ENCODE measurements at places on chromosomes 12 and 14.

- peak; percentile 24 for DNase-seq
Measured at GRCh38 chr12:119938049-119938667, 50.9 kb upstream of the BICDL1 start.

DNA sequence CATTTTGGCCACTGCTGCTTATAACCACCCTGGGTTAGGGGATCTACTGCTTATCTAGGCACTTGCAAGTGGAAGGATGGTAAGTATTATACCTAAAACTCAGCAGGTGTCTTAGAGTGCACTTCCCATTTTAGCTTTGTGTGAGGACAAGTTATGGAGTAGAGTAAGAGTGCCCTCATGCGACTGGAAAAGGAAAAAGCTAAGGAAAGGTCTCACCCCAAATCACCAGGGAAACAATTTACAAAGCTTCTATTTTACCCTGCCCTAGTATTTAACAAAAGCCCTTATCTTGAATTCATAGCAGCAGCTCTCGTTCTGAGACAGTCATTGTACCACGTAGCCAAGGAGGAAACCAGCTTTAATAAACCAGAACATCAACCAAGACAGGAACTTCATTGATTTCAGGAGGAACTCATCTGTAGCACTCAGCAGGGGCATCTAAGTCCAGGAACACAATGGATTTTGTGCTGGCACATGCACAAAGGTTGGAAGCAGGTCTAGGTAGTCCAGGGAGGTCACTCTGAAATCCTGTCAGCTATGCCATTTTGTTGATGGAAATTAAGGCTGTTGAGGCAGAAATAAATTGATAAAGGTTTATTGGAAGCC is 2.9 kb downstream of the RDH12 start:
- peak; percentile 37 for DNase-seq

DNA sequence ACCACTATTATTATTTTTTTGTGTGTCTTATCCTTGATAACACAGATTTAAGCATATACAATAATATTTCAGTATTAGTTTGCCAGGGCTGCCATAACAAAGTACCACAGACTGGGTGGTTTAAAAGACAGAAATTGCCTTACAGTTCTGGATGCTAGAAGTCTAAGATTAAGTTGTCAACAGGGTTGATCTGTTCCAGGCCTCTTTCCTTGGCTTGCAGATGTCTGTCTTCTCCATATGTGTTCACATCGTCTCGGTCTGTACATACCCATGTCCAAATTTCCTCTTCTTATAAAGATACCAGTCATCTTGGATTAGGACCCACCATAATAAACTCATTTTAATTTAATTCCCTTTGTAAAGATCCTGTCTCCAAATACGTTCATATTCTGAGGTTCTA is 204.8 kb downstream of the SOX5 start:
- DNase-seq: no peak

GRCh38 chr12:44677724-44678123 is 198.4 kb downstream of the NELL2 start:
- DNase-seq: no peak

GRCh38 chr12:60415351-60415750 is 819.5 kb downstream of the SLC16A7 start:
- DNase-seq: peak; percentile 73

GRCh38 chr12:41942354-41942753 is 202.3 kb downstream of the GXYLT1 start:
- no peak for DNase-seq

- no peak for DNase-seq
Measured at GRCh38 chr12:91616416-91616815, 433.8 kb upstream of the DCN start.

DNA sequence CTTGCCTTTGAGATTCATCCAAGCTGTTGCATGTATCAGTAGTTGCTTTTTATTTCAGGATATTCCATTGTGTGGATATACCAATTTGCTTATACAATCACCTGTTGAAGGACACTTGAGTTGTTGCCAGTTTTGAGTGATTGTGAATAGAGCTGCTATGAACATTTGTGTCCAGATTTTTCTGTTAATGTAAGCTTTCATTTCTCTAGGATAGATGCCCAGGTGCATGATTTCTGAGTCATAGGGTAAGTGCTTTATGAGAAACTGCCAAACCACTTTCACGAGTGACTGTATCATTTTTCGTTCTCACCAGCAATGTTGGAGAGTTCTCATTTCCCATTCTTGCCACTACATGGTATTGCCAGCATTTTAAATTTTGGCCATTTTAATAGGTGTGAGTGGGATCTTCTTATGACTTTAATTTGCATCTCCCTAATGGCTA is 434.6 kb upstream of the RGS6 start:
- DNase-seq: peak; percentile 16

DNA sequence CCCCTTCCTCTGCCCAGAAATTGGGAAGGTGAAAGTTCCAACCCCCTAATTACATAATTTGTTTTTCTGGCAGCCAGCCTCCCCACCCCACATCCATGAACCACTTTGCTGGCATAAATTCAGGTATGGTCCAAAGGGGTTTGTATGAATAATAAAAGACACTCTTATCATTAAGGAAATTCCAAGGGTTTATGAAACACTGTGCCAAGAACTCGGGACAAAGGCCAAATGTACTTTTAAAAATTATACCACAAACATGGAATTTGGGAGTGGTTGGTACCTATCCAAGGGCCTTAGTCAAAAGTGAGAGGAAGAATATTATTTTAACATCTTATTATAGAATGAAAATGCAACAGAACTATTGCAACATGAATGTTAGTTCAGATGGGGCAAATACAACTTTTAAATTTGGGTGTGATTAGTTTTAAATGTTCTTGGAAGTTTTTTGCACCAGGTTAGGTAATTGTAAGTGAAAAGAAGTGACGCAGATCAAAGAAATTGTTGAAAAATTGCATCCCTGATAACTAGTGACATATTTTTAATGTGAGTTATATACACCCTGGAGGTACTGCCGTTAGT is 217.8 kb downstream of the TMEM117 start:
- DNase-seq: no peak

DNA sequence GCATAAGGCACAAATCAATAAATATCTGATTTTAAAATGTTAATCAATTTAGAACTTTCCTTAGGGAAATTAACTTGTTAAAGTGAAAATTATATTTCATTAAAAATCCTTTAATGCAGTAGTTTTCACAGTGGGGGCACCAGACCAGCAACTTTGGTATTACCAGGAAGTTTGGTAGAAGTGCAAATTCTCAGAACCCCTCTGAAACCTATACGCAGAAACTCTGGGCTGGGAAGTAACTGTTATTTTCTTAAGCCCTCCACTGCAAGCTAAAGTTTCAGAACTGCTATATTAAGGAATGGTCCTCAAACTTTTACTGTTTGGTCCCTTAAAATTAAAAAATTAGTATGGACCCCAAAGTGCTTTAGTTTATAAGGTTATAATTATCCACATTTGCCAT is 35.7 kb downstream of the GNPTAB start:
- no peak for DNase-seq

GRCh38 chr12:48882315-48882687 is 16.6 kb upstream of the RND1 start:
- DNase-seq: peak; percentile 68

- DNase-seq: no peak
Measured at GRCh38 chr12:4802841-4803240, 82.6 kb downstream of the GALNT8 start.

DNA sequence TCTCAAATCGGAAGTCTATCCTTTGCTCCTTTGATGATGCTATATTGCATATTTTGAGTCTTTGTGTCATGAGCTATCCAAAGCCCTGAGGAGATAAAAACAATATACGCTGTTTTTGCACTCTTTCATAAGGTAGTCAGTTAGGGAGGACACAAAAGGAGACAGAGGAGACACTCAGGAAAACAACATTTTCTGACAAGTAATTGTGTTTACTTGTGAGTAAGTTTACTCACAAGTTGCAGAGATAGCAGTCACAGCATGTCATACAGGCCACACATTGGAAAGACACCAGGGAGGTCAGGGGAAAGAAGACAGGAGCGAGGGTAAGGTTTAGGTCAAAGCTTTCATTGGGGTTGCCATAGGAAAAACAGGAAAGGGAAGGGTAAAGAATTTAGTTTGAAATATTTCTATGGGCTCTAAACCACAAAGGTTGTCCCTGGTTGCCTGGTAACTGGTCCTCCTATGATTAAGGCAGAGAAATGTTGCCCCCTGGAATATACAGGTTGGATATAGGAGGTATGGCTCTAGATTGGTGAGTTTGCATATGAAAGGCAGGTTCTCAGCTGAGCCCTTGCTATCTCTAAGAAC is 7.4 kb upstream of the GABARAPL1 start:
- DNase-seq: no peak

- DNase-seq: no peak
Measured at GRCh38 chr12:53222806-53223261, 9.2 kb downstream of the RARG start.

DNA sequence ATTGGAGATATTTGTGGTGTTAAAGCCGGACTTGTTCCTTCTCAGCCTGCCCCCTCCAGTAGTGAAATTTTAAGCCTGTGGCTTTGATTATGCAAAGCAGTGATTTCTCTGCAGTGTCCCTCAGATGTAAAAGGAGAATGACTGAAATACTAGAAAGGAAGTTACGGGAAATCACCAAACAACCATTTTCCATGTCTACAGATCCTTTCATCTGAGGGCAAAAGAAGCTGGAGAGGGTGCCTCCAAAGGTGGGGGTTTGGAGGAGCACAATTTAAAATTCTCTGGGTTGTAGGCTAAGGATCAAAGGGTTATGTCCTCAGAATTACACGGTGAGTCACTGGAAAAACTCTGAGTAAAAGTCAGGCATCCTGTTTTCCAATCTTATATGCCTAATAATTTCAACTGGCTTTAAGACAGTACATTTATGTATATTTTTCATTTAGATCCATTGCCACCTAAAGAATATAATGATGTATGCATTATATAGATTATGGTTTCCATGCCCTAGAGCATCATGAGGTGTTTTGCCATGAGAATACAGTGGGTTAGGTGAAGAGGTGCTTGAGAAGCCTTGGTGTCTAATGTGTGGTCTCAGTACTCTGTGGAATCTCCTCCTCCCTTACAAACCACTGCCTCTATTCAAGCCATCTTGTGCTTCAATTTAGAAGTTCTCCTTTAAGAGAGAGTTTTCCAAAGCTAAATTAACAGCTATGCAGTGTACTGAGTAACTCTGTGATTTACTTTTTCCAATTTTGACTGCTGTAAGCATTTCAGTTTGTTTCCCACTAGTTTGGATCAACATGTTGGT is 362.1 kb downstream of the RAD51B start:
- DNase-seq: no peak

Measured in brain microvascular endothelial cell (primary cell).